ENCODE measurements at places on chromosomes 7 and 10.

DNA sequence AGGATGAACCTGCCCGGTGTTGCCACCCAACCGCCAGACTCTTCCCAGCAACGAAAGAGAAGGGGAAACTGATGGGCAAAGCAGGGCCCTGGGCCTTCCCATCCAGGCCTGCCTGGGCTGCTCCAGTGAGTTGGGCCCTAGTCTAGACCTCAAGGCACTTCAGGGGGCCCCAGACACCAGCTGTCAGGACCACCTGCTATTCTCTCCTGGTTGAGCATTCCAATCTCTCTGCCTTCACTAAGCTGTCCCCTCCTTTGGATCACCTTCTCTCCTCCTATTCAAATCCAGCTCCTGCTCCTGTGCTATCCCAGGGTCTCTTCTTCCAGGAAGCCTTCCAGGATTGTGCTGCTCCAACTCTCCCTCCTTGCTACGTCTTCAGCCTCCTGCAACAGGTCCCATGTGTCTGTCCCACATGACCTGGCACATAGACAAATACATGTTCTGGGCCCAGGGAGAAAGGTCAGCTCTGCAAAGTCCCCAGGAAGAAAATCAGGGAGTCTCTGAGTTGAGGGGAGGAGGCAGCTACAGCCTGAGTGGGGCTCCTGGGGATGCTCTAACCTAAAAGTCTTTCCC lies 3.1 kb downstream of the STX1A start:
- DNase-seq = no peak

- DNase-seq = no peak
Measured at GRCh38 chr7:200290-200689, 7.9 kb downstream of the FAM20C start.

- DNase-seq = no peak
Measured at GRCh38 chr7:104886651-104887050, 127.4 kb upstream of the KMT2E start.

- DNase-seq = no peak
Measured at GRCh38 chr10:38157270-38157685, 63.1 kb downstream of the ZNF37A start.

- no peak for DNase-seq
Measured at GRCh38 chr10:22795546-22795945, 81.2 kb upstream of the PIP4K2A start.

- no peak for DNase-seq
Measured at GRCh38 chr7:90889210-90889609, 293.1 kb downstream of the CDK14 start.

- DNase-seq = no peak
Measured at GRCh38 chr10:60123172-60123571, 216.8 kb upstream of the CCDC6 start.

DNA sequence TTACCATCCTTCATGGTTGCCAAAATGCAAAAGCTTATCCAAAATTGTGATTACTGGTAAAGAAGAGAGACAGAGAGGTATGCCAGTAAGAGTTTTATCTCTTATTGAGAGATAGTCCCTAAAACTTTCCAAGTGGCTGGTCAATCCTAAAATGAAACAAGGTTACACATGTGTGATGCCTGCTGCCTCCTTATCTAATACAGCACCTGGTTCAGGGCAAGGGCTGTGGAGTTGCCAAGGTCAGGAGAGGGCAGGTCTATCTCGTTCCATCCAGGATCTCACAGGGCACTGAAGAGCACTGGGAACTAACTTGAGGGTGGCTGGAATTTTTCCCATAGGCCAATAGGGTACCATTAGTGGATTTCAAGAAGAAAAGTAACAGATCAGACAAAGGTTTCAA lies 18.3 kb downstream of the VOPP1 start:
- no peak for DNase-seq

DNA sequence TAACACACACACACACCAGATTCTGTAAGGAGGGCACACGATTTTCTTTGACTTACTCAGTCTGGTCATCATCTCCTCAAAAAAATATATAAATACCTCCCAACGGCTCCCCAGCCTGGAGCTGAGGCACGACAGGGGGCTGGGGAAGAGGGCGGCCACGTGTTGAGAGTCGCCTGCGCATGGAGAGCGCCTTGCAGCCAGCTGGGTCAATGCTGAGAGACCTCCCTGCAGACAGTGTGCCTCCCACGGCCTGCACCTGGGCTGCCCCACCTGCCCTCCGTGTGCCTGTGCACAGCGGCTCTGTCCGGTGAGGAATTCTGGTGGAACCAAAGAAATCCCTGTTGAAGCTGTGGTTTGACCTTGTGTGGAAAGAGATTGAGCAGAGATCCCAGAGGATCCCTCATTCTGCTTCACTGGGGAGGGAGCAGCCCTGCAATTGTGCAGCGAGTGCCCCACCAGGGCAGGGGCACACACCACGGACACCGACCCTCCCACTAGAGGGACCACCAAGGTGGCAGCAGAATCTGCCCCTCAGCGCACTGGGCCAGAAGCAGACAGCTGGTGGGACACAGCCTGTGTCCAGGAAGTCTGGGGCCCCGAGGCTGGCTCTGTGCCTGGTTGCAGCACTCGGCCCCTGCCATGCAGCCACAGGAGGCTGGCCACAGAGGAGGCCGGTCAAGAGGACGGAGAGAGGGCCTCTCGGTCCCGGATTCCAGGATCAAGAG lies 150.5 kb upstream of the PPP2R2D start:
- no peak for DNase-seq

DNA sequence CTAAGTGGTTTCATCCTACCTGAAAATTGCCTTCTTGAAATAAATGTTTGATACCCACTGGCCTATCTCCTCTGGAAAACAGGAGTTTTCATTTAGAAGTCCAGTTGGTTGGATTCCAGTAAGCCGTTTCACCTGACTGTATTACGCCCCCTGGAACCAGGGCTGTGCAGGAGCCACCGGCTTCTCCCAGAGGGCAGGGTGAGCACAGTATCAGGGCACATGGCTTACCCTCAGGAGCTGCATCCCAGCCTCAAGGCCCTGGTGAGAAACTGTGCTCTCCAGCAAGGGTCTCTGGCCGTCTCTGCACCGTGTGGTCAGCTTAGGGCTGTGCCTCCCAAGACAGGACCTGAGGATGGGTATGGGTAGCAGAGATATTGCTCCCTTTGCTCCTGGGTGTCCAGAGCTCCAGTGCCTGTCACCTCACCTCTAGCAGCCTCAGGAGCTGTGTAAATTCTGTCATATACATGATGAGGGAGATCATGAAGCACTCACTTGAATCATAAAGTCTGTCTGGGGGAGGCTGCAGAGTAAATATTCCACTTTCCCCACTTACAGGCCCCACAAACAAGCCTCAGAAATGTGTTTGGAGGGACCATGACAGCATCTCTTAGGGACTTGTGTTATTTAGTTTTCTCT lies 109.6 kb upstream of the SAMD8 start:
- DNase-seq = no peak

- no peak for DNase-seq
Measured at GRCh38 chr7:16369855-16370254, 51.5 kb downstream of the CRPPA start.

GRCh38 chr10:123399276-123399839 lies 245.2 kb downstream of the BUB3 start:
- no peak for DNase-seq

- no peak for DNase-seq
Measured at GRCh38 chr7:116542618-116543017, 17.8 kb downstream of the CAV1 start.

DNA sequence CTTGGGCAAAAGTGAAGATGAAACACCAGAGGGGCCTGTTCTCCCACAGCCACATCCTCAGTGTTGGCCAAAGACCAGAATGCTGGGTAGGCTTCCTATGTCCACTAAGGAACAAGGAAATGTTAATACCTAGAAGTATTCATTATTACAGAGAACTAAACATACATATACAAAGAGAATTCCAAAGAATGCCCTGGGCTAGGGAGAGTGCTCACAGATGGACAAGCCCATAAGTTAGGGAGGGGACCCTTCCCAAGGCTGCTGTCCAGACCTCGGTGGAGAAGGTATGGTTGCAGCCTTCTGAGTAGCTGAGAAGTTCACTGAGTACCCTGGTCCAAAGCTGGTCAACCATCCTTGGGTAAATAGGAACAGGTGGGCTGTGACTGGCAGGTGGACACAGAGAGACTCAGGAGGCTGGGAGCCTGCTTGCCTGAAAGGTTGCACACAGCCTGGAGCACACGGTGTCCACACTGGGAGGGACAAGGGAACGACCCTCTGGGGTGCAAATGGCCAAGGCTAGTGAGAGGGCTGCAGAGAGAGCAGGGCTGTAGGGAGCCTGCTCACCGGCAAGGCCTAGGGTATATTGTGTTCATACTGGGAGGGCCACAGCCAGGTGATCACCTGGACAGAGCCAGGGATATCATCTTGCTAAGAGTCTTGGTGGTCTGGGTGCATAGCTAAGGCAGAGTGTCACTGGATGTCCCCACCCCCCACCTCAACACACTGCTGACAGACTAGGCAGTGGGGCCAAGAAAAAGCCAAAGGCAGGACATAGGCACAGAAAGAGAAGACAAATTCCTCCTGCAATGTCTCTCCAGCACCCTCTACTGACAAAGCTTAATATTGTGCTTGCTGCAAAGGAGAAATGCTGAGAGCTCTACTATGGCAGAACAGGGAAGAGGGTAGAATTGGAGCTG lies 40.3 kb downstream of the CPVL start:
- DNase-seq = no peak

- no peak for DNase-seq
Measured at GRCh38 chr10:79020015-79020491, 48.7 kb upstream of the ZMIZ1 start.

DNA sequence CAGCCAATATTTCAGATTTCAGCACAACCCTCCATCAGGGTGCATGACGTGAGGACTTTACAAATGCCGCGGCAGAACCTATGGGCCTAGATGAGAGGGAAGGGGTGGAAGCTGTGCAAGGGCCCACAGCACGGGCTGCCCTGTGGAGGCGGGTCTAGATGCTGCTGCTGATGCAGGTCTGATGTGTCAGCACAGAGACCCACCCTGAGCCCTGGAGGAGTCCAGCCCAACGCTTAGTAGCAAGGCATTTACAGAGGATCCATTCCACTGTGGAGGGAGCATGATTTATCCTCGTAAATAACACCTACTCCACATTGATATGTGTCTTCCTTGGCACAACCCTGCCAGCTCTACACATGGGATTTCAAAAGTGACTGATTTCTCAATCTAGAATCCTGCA lies 48.5 kb downstream of the MYL10 start:
- no peak for DNase-seq

DNA sequence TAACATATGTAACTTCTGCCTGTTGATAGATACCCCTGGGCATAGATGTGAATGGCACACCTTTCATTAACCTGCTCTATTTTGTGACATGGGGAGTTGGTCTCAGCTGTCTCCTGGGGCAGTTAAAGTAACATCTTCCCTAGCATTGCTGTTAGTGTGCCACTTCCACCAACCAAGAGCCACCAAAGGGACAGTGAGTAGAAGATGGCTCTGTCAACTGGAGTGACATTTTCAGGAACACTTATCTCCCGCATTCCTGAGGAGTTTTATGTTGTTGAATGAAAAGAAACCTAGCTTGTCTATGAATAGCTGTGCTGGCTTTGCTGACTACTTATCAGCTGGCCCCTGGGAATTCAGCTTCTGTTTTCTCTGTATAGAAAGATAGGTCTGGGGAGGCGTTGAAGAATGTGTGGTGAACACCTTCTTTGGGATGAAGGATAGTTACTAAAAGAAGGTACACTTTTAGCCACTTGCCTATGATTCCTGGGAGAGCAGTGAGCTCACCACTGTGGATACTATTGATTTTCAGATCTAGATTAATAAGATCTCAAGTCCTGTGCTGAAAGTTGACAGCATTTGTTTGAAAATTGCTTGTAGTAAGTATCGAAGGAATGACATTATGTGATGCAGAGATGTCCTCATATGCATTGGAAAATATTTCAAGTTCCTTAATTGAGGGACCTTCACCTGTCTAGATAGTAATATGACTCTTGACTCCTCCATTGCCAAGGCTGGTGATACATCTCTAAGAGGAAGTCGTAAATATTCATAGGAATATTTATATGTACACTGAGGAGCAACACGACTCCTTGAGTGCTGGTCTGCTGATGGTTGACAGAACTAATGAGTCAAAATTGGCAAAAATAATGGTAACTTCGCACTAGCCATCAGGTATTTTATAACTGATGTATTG lies 7.6 kb downstream of the STARD3NL start:
- no peak for DNase-seq

DNA sequence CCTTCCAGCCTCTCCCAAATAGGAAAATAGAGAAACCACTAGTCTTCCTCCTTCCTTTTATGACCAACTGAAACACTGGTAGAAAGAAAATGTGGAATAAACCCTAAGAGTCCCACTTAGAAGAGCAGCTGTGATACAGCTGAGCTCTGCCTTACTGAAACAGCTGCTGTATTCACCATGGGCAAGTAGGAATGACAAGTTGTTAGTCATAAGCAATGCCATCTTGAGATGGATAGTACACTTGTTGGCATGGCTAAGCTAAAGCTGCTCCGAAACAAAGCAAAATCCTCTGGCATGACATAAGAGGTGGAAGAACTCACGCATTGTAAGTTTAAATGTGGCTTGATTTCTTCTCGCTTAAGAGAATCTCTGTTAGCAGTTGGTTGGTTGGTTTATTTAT lies 48.3 kb upstream of the TMEM236 start:
- DNase-seq = no peak

GRCh38 chr10:87660484-87661133 lies 931 bp downstream of the PAPSS2 start:
- no peak for DNase-seq

DNA sequence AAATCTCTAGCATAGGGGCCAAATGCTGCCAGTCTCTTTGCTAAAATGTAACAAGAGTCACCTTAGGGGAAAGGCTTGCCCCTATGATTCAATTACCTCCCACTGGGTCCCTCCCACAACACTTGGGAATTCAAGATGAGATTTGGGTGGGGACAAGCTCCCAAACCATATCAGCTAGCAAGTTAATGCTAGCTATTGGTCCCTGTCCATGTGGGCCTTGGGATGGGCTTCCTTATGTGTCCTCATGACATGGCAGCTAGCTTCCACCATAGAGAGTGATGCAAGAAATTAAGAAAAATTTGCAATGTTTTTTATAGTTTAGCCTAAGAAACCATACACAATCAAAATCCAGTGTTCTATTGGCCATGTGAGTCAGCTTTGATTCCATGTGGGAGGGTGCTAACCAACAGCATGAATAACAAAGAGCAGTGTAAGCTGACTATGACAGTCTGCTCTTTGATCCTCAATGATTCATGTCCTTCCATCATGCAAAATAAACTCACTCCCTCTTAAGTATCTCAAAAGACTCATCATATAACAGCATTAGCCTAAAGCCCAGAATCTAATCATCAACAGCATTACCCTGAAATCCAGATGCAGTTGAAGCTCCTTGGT lies 21.7 kb upstream of the ZNF365 start:
- DNase-seq = no peak

GRCh38 chr7:21920936-21921335 lies 24.8 kb downstream of the CDCA7L start:
- no peak for DNase-seq

GRCh38 chr10:2619916-2620315 lies 447.4 kb upstream of the PFKP start:
- no peak for DNase-seq

Data from CD8-positive, alpha-beta T cell (primary cell).